ENCODE measurements at places on chromosomes 5 and 9.

GRCh38 chr9:21836437-21837161 is 34.2 kb downstream of the MTAP start:
- DNase-seq: peak; percentile 5

- no peak for DNase-seq
These were observed 60.1 kb upstream of the ARAP3 start for GRCh38 chr5:141742144-141742543.

DNA sequence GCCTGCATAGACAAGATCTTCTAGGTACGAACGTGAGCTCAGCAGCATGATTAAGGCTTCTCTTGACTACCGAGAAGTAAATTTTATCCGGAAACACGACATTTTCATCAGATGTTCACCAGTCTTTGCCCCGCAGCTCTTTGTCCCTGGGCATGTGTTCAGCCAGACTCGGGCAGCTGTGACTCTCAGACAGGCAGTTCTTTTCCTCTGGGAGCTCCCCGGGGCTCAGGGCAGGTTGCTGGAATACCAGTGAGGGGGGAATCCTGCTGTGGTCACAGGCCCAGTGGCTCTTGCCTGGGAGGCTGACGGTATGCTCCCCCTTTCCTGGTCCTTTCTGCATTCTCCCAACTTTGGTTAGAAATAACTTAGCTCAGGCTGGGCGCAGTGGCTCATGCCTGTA is 186.1 kb downstream of the GNA14 start:
- DNase-seq: no peak

DNA sequence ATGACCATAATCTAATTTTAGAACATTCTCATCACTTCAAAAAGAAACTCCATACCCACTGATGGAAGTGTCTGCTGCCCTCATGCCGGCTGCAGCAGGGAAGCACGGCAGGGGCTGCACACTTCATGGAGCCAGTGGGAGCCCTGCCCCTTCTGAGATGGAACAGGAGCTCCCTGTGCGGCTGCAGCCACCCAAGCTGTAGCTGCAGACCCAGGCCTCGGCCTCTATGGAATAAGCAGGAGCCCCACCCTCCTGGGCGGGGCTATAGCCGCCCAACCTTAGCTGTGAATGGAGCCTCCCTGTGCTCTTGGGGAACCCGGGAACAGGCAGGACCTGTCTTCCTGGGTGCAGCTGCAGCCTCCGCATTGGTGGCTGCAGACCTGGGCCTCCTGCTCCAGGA is 128.5 kb downstream of the NUDT12 start:
- no peak for DNase-seq

- DNase-seq: no peak
These were observed 215.2 kb upstream of the SNX2 start for GRCh38 chr5:122559676-122560075.

DNA sequence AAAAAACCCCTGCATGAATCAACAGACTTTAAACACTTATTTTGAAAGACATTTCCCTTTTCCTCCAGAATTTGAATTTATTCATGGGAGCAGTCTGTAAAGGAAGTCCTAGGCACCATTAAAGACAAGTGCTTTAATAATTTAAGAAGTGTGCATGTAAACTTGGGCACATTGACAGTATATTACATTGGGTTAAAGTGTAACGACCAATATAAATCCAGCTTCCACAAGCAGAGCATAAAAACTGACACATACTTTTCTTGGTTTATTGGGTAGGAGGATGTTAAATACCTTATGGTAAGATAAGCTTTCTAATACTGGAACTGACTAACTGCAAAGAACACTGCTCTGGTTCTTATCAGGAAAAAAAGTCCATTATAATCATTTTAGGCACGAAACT is 1.2 kb upstream of the ENTREP1 start:
- DNase-seq: no peak

- DNase-seq: no peak
These were observed 7.9 kb downstream of the AMACR start for GRCh38 chr5:33999978-34000377.

DNA sequence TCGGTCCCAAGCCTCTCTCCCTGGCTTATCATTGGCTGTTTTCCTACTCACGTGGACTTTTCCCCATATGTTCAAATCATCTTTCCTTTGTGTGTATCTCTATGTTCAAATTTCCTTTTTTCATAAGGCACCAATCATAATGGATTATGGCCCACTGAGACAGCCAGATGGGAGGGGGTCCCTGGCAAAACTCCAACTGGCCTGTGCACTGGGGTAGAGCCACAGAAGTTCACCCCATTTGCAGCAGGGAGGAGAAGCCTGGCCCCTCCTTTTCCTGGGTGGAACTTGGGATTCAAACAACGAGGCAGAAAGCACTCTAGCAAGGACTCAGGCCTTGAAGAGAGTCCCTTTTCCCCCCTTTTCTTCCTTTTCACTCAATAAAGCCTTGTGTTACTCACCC is 362.4 kb downstream of the CDH18 start:
- no peak for DNase-seq

DNA sequence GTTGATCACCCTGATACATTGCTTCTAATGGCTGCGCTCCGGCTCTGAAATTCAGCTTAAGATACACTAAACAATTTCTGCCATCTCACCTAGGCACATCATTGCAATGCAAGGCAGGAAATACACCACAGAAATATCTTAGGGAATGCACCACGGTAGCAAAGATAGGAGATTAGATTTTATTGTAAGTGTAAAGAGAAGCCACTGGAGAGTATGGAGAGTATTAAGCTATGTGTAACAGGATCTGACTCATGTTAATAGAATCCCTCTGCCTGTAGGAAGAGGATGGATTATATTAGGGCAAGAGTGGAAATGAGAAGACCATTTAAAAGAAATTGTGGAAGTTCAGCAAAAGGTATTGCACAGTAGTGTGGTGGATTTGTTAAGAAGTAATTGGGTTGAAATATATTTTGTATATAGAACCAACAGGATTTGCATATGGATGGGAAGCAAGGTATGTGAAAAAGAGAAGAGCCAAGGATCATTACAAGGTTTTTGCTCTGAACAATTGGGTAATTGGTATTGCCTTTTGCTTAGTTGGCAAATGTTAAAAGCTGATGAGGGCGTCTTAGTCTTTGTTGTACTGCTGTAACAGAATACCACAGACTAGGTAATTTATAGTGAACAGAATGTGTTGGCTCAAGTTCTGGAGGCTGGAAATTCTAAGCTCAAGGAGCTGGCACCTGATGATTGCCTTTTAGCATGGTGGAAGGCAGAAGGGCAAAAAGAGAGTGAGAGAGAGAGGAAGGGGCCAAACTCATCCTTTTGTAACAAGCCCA is 636.1 kb downstream of the PSAT1 start:
- no peak for DNase-seq

DNA sequence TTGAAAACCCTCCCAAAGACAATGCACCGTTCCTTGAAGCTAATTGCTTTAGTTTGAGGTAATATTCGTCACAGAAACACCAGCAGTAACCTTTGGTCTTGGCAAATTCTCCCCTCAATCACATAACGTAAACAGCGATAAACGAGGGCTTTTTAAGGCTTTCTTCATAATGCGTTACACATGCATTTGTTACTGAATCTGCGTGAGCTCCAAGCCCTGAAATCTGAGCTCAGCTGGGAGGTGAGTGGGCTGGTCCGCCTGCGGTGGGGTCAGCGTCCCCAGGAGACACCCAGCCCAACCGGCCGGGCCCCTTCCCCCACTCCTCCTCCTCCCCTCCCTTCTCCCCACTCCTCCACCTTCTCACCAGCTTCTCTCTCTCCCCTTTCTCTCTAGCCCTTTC is 91.1 kb downstream of the BARX1 start:
- no peak for DNase-seq

DNA sequence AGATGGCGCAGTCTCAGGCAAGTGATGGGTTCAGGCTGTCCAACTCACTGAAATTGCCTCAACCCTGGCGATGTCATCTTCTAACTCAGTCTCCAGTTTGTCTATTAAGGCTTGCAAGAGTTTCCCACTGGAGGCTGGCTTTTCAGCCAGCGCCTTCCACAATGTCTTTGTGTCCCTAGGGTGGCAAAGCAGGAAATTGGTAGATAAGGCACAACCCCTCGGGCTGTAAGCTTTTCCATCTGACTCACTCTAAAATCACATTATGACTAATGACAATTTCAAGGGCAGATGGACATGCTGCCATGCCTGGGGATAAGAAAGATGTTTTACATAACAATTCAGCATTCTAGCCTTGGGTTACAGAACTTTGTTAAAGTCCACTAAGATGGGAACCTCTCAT is 61.9 kb downstream of the MROH2B start:
- no peak for DNase-seq

DNA sequence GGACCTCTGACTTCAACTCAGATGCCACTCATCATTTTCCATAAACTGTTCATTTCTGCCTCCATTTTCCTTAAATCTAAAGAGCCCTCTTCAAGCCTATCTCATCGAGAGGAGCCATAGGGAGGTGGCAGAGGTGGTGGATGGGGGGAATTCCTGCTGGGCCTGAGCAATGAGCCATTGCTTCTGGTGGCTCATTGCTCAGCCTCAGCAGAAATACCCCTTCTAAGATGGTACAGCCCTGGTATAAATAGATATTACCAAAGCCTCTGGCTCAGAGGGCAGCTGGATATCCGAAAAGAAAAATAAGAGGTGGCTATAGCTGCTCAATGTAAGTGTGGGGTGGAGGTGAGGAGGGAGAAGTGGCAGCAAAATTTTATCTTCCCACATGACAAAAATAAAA is 313.5 kb downstream of the CAAP1 start:
- no peak for DNase-seq

GRCh38 chr9:8371686-8372085 is 572.1 kb upstream of the DMAC1 start:
- no peak for DNase-seq

DNA sequence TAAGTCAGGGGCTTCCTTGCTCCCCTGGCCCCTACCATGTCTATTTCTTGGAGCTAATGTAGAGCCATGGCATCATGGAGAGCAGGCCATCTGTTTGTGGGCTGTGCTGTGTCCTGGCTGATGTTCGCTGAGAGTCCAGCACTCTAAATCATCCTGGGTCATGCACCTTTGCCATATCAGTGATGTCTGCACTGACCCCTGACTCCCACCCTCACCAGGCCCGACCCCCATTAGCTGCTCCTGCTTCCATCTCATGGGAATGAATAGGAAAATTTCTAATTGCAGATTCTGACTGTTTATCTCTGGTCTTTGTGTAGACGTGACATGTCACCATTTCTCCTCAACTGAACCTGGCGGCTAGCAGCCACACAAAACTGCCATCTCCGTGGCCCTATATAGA is 236.9 kb downstream of the NSG2 start:
- DNase-seq: no peak

DNA sequence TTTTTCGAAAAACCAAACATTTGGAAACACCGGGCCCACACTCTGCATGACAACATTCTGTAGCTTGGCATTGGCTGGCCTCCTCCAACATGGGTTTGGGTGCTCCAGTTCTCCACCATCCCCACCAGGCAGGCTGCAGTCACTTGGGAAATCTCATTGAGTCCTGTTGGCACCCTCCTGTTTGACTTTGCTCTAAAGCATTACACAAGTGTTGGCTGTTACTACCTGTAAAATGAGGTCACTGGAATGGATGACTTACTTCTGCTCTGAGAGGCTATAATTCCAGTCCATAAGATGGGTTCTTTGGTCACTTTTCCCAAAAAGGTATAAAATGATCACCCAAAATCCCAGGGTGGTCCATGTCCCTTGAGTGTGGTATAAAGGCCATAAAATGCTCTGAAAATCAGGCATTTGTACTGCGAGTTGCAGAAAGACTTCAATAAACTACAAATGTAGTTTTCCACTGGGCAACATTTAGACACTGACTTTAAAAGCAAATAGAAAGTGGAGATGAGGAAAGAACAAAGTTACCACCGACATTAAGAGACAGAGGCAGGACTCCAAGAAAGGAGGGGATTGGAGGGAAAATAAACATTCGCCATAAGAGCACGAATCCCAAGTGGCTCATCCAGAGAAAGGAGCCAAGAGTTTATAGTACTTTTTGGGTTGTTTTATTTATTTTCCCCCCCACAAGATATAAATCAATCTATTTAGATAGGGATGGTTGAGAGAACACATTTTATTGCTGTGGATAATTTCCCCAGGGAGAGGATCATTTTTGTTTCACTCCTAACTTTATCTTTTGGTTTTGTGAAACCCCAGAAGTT is 295.1 kb downstream of the TLE1 start:
- no peak for DNase-seq

DNA sequence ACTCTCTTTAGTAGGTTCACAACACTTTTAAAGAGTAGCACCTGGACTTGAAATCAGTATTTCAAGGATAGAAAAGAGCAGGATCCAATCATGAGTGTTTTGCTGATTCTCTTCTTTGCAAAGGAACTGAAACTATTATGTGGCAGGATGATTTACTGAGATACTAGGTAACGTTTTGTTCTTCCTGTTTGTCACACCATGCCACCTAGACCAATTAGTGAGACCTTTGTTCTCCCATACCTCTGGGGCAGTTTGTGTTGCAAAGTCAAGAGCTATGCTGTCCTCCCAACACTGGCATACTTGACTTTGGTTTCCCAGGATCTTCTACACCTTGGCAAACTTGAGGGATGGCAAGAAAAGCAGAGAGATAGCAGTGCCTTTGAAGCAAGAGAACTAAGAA is 43.4 kb downstream of the PPP1R2B start:
- no peak for DNase-seq

DNA sequence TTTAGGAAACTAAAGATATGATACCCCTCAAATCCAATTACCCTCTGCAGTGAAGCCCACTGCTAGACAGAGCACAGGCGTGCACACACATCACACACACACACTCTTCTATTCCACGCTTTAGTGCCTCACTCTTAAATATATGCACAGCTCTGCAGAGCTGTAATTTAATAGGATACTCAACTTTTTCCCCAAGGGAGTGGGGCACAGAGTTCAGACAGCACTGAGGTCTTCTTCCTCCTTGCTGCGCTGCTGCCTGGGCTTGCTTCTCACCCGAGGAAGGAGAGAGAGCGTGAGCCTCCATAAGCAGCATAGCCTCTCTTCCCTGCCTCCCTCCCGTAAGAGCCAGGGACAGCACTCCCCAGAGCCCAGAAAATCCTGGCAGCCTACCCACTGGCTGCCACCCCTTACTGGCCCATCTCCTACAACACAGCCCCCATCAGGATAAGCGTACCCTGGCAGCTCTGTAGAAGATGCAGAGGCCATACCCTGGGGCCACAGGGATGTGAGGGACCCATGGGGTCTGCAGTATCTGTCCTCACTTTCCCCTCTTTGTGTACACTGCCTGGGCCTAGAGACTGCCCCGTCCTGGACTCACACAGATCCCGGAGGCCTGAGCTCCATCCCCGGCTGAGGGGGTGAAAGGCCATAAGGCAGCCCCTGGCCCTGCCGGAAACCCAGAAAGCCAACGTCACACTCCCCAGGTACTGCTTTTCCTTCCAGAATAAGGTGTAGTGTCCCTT is 102.1 kb downstream of the C5orf15 start:
- DNase-seq: no peak

DNA sequence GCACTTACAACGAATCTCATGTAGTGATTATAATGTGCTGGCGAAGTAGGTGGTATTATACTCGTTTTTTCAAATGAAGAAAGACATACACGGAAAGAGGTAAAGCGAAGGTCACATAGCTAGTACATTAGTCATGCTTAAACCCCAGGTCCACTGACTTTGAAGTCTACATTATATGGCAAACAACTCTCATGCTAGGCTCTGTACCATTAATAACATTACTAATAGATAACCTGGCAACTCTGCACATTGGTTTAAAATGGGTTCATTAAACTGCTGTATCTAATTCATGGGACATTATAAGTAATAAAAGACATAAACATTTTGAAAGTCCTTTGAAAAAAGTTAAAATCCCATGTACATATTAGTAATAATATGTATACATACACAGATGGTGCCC is 21.2 kb downstream of the FYB1 start:
- no peak for DNase-seq

- DNase-seq: no peak
These were observed 22.5 kb downstream of the PSAT1 start for GRCh38 chr9:78319197-78320029.

- no peak for DNase-seq
These were observed 436.9 kb downstream of the MED10 start for GRCh38 chr5:5941486-5941885.
